Urothelium cell line (cell line): ENCODE measurements at places on chromosomes 7 and 10.

DNA sequence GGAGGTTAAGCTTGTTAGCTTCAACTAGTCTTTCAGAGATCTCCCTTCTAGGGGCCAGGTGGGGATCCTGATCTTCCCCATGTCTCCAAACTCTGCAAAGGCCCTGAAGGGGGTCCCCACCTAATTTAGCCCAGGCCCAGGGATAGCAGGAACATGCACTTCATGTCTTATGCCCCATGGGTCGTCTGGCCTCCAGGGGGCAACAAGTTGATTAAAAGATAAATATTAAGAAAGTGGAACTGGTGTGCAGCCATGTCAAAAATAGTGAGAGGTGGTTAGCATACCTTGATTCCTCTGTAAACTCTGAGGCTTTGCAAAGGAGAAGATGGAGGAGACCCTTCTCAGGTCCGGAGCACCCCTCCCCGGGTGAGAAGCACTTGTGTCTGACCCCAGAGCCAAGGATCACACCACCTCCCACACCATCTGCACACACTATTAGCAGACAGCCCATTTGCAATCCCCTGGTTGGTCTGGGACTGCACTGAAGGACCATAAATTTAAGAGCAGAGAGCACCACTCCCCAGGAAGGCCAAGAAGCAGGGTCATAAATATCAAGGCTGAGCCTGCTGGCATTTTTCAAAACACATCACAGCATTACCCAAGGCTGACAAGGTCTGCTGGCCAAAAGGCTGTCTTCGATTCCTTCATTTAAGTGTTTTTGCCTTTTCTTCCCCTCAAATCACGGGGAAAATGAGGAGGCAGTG, 44.2 kb upstream of the LRRC18 start:
- no peak for DNase-seq

DNA sequence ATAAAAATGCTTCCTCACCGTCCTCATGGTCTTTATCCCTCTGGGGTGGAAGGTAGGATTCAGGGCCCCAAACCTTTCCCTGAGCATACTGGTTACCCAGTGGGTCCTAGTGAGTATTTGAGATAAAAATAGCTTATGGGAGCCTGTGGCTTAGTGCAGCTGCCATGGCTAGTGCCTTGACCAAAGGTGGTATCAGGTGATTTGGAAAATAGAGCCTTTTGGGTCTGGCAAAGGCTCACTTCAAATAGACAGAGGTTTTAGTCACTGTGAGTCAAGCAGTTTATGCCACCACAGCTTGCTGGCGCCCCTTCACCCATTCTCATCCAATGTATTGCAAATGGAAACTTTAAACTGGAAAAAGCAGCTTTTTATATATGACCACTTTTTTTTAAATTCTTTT, 30.4 kb downstream of the PLAU start:
- DNase-seq, result no peak

DNA sequence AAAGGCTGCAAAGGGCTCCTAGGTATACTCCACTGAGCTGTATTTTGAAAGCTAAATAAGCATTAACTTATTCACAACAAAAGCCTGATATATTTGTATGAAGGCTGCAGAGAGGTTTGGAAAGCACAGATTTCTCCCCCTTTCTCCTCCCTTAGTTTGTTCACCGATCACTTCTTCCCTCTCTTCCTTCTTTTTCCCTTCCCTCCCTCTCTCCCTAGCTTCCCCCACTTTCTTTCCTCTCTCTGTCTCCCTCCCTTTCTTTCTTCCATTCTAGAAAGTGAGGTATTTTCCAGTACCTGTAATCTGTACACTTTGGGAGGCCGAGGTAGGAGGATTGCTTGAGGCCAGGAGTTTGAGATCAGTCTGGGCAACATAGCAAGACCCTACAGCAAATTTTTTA, 62.1 kb downstream of the HHEX start:
- DNase-seq, result no peak

DNA sequence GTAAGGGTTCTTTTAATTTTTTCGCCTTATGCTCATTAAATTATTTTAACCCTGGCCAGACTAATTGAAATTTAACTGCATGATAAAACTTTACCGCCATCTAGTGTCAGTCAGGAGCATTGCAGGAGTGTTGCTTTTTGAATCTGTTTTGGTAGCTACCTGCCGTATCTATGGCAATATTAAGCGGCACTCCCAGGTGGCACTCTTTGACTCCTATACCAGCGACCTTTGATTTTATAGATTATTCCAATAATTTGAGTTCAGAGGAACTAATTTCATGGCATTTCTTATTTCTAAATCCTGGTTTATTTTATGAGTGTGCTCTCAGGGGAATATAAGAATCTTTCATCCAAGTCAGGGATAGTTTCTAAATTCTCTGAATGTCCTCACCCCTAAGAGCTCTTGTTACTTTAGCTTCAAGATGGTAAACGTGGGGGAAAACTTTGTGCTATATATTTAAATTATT, 198.9 kb downstream of the REEP3 start:
- peak; percentile 55 for DNase-seq

GRCh38 chr10:127880557-127880956, 12.2 kb downstream of the CLRN3 start:
- DNase-seq, result no peak

- DNase-seq, result no peak
Observed at GRCh38 chr7:39137480-39137879, 159.8 kb downstream of the POU6F2 start.

DNA sequence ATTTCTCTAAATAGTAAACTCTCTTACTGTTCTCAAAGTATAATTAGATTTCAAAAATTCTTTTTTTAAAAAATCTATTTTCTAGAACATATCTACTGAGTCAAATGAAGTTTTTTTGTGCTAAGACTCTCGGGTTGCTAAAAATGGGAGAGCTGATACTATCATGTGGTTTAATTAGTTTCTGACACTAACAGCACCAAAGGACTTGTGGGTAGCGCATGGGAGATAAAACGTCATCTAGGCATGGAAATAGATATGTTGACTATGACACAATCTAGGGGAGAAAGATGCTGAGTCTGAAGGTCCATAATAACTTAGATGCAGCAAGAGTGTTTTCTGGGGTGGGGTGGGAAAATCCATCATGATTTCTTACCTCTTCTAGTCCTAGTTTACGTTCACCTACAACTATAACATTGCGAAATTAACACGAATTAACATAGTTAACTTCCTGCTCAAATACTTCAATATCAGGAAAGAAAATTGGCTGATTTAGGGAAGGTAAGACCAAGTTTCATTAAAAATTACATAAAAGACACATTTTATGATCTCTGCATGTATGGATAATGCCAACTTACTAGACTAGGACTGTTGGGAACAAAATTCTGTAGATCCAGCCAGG, 14.3 kb upstream of the ARMC3 start:
- no peak for DNase-seq

- DNase-seq, result no peak
Observed at GRCh38 chr7:41205600-41205999, 497.3 kb downstream of the INHBA start.

- no peak for DNase-seq
Observed at GRCh38 chr7:101238226-101239182, 902 bp upstream of the CLDN15 start.

- no peak for DNase-seq
Observed at GRCh38 chr7:156608173-156608478, 32.4 kb upstream of the RNF32 start.

DNA sequence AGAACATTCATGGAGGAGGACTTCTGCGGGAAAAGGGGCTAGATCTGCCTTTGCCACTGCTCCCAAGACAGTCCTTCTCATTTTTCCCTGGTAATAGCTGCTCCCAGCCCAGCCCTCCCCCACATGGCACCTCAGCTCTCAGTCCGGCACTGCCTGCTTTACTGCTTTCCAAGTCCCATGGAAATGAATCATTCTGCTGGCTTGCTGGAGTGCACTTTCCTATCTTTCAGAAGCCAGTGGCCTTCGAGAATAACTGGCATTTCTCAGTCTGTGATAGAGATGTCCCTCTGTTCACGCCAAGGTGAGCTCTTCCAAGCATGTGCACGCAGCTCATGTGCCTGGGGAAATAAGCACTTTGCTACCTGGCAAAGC, 61.4 kb downstream of the SYPL1 start:
- DNase-seq, result peak; percentile 64

DNA sequence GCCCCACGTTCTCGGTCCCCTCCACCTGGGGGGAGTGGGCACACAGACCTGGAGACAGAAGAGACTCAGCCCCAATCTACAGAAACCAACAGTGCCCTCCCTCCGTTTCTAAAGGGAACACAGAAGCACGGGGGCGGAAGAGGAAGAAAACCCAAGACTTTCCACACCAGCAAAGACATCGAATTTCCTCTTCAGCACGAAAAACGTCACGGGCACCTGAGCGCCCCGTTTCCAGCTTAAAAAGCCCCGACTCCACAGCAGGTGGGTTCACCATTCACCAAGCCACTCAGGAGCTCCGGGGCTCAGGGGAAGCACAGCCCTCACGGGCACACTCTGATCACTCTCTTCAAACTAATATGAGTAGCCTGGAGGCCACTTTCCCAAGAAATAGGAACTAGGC, 19.6 kb downstream of the NUDT1 start:
- DNase-seq, result no peak

DNA sequence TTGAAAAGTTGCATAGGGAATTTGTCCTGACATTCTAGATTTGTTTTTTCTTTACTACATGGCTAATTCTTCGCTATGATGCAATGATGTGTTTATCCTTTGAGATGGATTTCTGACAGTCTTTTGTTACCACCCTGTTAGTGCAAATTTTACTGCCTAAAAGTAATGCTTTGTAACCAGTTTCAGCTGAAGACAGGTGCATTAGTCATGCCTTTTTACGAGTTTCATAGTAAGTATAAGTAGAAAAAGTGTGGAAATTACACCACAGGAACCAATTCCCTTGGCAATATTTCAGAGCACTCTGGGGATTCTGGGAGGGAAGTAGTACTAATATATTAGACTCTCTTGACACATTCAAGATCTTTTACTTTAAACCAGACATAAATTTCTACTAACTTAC, 257.8 kb upstream of the DKK1 start:
- DNase-seq, result no peak

DNA sequence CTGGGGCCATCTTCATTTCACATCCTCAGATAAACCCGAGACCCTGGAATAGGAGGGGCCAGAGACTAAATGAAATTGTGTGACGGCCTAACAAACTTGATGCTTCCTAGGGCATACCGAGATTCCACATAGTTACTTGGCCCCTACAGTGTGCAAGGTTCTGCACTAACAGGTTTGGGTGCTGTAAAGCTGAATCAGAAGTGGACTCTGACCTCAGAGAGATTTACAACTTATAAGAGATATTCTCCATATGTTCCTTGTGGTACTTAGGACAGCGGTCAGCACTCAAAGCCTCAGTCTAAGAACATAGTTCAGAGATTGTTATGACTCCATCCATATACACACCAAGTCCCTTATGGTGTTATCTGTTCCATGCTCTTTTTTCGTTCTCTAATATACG, 55.1 kb upstream of the FHIP2A start:
- no peak for DNase-seq

DNA sequence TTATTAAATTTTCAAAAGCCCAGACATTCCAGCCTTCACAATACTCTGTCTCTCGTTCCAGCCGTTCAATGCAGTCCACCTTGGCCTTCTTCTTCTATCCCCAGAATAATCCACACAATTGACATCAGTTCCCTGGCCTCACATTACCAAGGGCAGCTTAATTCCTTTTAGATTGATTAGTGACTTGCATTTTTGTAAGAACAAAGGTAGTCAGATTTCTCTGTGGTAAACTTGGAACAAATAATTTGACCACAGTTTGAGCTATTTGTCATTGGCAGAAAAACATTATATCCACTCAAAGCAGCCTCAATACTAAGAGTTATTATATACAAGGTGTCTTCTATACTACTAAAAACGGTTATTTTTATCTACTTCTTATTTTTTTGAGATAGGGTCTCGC, 5.1 kb upstream of the CYTH3 start:
- DNase-seq, result no peak

GRCh38 chr7:142906643-142907042, 21.1 kb upstream of the TRPV6 start:
- no peak for DNase-seq

GRCh38 chr7:157799076-157799685, 462.4 kb downstream of the DNAJB6 start:
- no peak for DNase-seq

DNA sequence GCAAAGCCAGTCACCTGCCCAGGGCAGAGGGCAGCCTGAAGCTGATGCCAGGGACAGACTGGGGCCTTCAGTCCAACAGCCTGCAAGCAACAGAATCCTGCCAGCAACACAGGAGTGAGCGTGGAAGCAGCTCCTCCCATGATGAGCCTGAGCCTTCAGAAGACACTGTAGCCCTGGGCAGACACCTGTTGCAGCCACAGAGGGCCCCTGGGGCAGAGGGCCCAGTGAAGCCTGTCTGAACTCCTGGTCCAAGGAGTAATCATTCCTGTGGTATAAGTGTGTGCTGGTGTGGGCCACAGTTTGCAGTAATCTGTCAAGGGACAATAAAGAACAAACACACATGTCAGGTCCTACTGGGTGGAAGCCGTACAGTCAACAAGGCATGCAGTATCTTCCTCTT, 2.9 kb upstream of the PFKP start:
- no peak for DNase-seq

DNA sequence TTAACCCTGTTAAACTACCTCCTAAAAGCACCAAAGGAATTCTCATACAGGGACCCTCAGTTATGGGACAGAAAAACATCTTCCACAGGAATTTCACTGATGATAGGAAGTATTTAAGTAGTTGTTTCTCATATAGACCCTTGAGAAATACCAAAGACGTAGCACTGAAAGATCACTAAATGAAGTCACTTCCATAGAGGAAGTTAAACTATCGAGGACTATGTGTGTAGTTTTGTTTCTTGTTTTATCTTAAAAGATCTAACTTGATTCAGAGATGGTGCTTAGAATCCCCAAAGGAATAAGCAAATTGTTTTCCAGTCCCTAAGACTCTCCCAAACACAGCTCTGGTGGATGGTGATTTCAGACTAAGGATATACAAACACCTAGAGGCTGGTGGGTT, 94.8 kb upstream of the AFAP1L2 start:
- DNase-seq, result no peak

DNA sequence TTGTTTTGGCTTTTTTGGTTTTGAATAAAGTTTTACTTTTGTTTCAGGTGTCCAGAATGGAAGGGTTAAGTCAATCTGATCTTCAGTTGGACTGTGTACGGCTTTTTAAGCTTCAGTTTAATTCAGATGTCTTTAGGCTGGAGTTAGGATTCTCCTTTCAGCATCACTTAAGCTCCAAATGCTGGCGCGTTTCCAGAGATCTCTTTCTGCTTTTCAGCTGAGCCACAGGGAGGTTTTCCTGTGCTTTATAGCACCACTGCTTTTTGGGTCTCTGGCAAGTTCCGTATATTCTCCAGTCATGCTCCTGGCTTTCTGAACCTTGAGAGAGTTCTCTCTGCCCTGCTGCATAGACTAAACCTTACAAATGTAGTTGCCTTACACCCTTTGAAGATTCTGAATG, 60.0 kb downstream of the VTI1A start:
- DNase-seq, result no peak

GRCh38 chr10:62626079-62626478, 178.4 kb upstream of the ADO start:
- no peak for DNase-seq

DNA sequence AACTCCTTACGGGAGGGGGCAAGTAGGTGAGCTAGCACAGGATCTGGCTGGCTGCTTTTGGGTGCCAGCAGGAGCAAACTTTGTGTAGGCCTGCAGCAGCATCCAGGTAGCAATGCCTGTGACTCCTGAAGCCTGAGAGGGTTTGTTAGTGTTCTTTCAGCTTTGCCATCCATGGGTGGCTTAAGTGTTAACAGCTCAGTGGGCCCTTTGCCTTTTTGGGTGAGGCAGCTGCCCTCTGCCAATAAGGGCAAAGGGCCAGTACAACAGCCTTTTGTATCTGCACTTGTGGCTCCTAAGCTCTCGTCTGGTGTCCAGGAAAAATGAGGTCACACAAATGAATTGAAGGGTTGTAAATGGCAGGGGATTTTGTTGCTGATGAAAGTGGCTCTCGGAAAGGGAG, 359.0 kb upstream of the CHRM2 start:
- DNase-seq, result no peak
